CD4-positive, alpha-beta T cell treated with Interleukin-15 for 4 hours (primary cell): ENCODE measurements at places on chromosomes 12 and 14.

DNA sequence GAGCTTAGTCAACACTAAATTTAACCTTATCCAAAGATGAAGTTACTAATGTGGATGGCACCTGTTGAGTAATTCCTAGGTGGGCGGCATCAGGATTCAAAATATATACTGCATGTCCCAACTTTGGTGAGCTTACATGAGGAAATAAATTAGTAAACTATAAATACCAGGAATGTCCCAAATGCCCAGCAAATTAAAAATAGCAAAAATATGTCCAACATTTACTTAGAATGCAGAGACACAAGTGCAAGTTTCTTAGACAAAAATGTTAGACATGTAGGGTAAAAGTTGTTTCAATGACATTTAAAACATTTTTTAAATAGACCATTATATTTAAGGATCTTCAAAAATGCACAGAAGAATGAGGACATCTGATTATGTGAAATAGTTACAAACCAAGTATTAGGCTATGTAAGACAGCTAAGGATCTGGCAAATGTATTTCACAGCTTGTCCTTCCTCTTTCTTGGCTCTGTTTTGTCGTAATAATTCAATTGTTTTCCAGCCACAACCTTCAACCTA, 115.9 kb downstream of the NAV3 start:
- DNase-seq: no peak

GRCh38 chr14:92105893-92106142, 564 bp downstream of the ATXN3 start:
- DNase-seq: no peak

GRCh38 chr12:70966046-70966445, 45.5 kb upstream of the PTPRR start:
- no peak for DNase-seq

DNA sequence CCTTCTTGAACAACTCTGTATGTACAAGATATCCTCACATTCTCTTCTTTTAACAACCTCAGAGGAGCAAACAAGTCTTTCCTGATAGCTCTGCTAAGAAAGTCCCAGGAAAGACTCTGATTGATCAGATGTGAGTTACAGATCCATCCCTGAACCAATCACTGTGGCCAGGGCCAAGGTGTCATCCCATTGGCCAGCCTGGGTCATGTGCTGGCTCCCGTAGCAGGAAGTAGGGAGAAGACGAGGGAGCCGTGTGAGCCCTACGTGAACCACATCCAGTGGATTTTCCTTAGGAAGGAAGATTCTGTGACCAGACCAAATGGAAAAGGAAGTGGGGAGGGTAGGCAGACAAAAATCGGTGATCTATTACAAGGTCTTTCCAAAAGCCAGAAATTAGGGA, 5.6 kb downstream of the P2RX7 start:
- no peak for DNase-seq
